Activated naive CD8-positive, alpha-beta T cell treated with anti-CD3 and anti-CD28 coated beads for 36 hours (primary cell): ENCODE measurements at places on chromosomes 3 and 15. TPM values are rescaled to one million over a fixed set of nuclear protein-coding genes. Genes with fewer than 3 reads are reported as not detected.
A peak's percentile ranks its signal among the peaks of the same experiment; 100 is the strongest.

The CDHR4 gene
- total RNA-seq, result 0.37 TPM

The MINAR1 gene
- 0.46 TPM for total RNA-seq

The BSN gene
- total RNA-seq, result 0.35 TPM

The YEATS2 gene
- 45.1 TPM for total RNA-seq

The OXNAD1 gene
- 41.8 TPM for total RNA-seq

The ALG1L2 gene
- 0.56 TPM for total RNA-seq

DNA sequence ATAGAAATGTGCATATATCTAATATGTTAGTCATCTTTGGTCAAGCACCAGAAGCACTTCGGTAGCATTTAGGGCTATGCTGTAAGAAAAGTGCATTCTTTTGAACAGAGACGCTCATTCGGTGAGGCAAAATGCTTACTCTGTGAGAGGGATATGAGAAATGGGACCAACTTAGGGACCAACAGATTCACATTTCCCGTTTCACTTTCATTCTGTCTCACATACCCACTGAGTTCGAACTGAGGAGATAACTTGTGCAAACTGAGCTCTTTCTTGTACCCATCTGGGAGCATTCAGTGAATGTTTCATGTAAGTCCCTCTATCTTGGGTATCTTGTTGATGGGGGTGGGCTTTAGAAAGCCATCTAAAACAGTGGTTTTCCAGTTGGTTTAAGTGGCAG lies 135.3 kb downstream of the FEZF2 start:
- no peaks in the 10 kb centered on the region for H3K4me1 ChIP-seq
- H3K27ac ChIP-seq, result no peak overlapping the region
- H3K4me3 ChIP-seq, result no peak overlapping the region
- DNase-seq, result no peak
- H3K27me3 ChIP-seq, result peaks cover 18% of the 10 kb centered on the region

- H3K27me3 ChIP-seq, result no peaks in the 10 kb centered on the region
- H3K4me3 ChIP-seq, result no peak overlapping the region
- H3K27ac ChIP-seq, result no peak overlapping the region
- peaks cover 15% of the 10 kb centered on the region for H3K4me1 ChIP-seq
- peaks cover 1% of the 10 kb centered on the region for H3K36me3 ChIP-seq
- DNase-seq, result no peak
Measured at GRCh38 chr3:156721687-156722618, 47.6 kb downstream of the TIPARP start.

DNA sequence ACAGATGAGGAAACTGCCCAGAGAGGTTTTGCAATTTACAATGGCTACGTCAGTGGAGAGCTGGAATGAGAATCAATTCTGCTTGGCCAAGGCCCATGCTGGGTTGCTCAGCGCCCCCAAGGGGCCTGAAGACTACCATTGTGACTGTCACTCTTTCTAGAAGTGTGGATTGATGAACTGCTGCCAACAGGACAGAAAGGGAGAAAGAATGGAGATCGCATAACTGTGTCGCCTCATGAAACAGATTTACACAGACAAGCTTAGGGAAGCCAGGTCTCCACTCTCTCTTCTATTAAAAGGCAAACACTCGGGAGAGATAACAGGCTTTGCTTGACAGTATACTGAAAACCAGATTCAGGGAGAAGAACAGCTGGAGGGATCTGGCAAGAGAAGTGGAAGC lies 160.0 kb downstream of the STT3B start:
- H3K36me3 ChIP-seq, result peaks cover 2% of the 10 kb centered on the region
- no peak overlapping the region for H3K4me3 ChIP-seq
- H3K27me3 ChIP-seq, result no peaks in the 10 kb centered on the region
- no peaks in the 10 kb centered on the region for H3K4me1 ChIP-seq
- DNase-seq, result no peak
- no peak overlapping the region for H3K27ac ChIP-seq

DNA sequence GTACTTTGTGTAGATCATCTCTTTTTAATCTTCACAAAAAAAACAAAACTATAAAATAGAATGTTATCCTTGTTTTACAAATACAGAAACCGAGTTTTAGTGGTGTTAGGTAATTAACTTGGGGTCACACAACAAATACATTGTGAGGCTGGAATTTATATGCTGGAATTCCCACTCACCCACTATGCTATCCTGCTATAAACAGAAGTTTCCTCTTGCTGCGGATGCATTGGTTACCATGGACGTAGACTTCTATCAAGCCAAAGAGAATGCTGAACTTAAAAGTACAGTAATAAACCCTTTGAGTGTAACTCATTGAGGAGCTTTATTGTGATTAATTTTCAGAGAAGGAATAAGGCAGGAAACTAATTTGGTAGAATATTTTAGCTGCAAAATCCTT lies 9.2 kb downstream of the SNAP23 start:
- H3K27me3 ChIP-seq, result no peaks in the 10 kb centered on the region
- no peak overlapping the region for H3K4me3 ChIP-seq
- peaks cover 21% of the 10 kb centered on the region for H3K4me1 ChIP-seq
- H3K27ac ChIP-seq, result no peak overlapping the region

DNA sequence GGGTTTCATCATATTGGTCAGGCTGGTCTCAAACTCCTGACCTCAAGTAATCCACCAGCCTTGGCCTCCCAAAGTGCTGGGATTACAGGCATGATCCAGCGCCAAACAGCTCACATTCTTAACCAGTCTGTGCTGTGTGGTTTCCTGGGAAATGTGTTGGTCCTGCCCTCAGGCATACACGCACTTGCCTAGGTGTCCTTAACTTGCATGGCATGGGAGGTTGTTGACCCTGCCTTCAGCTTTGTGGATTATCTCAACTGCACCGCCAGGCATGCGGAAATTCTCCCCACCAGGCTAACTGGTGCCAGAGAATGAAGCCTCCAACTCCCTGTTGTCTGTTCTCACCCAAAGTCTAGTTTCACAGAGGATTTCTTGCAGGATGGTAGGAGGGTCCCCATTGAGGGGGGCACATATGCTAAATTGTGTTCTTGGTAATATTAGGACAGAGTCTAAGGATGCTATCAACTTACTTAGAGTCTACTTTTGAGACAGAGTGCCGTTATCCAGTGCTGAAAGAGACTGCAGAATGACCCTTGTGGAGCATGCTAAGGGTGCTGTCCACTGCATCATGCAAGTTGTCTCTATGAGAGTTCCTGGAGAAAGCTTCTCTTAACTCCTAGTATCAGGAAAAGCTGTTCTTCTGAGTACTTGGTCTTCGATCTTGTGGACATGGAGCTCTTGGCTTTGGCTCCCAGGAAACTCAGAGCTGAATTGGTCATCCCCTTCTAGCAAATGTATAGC lies 61.6 kb upstream of the EIF1B start:
- no peaks in the 10 kb centered on the region for H3K4me1 ChIP-seq
- H3K36me3 ChIP-seq, result no peaks in the 10 kb centered on the region
- no peak overlapping the region for H3K27ac ChIP-seq
- no peak for DNase-seq
- no peak overlapping the region for H3K4me3 ChIP-seq
- H3K27me3 ChIP-seq, result no peaks in the 10 kb centered on the region

- no peaks in the 10 kb centered on the region for H3K27me3 ChIP-seq
- H3K4me3 ChIP-seq, result no peak overlapping the region
- DNase-seq, result no peak
- no peaks in the 10 kb centered on the region for H3K4me1 ChIP-seq
- H3K27ac ChIP-seq, result no peak overlapping the region
Measured at GRCh38 chr3:148204131-148204530, 493.6 kb upstream of the AGTR1 start.

- H3K4me1 ChIP-seq, result no peaks in the 10 kb centered on the region
- peaks cover 13% of the 10 kb centered on the region for H3K27me3 ChIP-seq
- no peaks in the 10 kb centered on the region for H3K36me3 ChIP-seq
- no peak for DNase-seq
- no peak overlapping the region for H3K27ac ChIP-seq
Measured at GRCh38 chr3:186841620-186842019, 890 bp upstream of the ADIPOQ start.

DNA sequence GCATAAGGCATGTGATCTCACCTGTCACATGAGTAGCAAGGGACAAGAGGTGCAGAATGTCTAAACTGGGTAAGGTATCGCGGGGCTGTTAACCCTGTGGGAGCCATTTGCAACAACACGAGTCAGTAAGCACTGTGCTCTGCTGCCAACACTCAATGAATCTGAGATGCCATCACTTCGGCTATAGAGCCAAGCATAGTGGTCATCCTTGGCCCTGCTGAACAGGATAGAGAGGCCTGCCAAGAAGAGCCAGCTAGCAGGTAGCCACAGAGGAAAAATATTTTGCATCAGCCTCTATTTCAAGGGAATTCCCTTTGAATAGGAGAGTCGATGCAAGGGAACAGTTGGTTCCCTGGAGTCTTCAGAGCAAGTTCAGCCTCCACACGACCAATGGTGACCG lies 137.8 kb downstream of the NTRK3 start:
- H3K36me3 ChIP-seq, result no peaks in the 10 kb centered on the region
- H3K27ac ChIP-seq, result no peak overlapping the region
- no peaks in the 10 kb centered on the region for H3K4me1 ChIP-seq
- no peaks in the 10 kb centered on the region for H3K27me3 ChIP-seq
- H3K4me3 ChIP-seq, result no peak overlapping the region

DNA sequence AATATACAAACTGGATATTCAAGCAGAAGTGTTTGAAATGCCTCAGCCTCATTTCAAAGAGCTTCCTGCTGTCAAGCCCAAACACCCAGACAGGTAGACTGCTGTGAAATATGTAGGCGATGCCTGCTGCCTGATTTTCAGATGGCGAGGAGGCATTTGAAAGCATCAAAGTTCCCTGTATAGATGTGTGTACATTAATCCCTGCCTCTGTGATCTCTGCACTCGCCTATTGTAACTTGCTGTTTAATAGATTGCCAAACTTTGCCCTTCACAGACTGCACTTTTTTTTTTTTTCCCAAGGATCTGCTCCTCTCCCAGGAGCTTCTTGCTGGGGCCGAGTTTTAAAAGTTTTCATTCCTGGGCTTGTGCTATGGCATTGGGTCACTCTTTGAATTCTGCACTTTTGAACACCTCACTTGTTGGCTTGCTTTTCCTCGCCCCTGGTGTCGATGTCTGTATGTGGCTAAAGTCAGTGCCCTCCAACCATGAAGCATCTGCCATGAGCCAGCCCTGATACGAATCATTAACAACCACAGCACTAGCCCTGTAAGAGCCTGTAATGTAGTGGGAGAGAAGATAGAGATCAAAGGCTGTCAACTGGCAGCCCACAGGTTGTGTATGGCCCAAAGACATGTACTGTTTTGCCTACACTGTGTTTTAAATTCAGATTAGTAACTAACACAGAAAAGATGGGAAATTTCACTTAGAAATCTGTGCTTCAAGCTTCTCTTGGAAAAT lies 287.6 kb upstream of the ICE2 start:
- no peak overlapping the region for H3K27ac ChIP-seq
- H3K27me3 ChIP-seq, result no peaks in the 10 kb centered on the region
- peaks cover 16% of the 10 kb centered on the region for H3K4me1 ChIP-seq
- H3K4me3 ChIP-seq, result no peak overlapping the region
- peaks cover 4% of the 10 kb centered on the region for H3K36me3 ChIP-seq

- no peak overlapping the region for H3K27ac ChIP-seq
- DNase-seq, result no peak
- no peaks in the 10 kb centered on the region for H3K4me1 ChIP-seq
- peaks cover 4% of the 10 kb centered on the region for H3K27me3 ChIP-seq
- no peaks in the 10 kb centered on the region for H3K36me3 ChIP-seq
Measured at GRCh38 chr3:73179601-73180000, 118.1 kb downstream of the EBLN2 start.

DNA sequence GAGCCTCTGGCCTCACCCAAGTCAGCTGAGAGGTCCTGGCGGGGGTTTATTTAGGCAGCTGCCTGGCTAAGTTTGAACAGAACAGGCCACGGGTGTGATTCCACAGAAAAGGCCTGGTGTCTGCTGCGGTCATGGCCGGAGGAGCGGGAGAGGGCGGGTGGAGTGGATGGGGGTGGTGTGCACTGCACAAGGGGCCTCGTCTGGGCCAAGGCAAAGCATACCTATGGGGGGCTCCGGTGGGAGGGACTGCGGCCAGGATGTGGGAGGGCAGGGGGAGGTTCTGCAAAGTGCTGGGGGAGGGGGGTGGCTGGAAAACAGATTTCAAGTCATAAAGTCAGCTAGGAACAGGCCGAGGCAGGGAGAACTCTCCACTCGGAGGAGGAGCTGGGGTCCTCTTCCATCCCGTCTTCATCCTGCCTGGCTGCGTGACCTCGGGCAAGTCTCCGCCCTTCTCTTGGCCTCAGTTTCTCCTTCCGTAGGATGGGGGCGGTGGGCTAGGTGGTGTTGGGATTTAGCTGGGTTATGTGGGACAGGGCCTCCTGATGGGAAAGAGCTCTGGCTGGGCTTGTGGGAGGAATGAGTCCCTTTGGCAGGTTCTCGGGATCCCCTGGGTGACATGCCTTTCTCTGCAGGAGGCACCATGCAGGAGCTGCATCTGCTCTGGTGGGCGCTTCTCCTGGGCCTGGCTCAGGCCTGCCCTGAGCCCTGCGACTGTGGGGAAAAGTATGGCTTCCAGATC lies 878 bp downstream of the ISLR start:
- H3K4me1 ChIP-seq, result no peaks in the 10 kb centered on the region
- no peaks in the 10 kb centered on the region for H3K36me3 ChIP-seq
- DNase-seq, result no peak

DNA sequence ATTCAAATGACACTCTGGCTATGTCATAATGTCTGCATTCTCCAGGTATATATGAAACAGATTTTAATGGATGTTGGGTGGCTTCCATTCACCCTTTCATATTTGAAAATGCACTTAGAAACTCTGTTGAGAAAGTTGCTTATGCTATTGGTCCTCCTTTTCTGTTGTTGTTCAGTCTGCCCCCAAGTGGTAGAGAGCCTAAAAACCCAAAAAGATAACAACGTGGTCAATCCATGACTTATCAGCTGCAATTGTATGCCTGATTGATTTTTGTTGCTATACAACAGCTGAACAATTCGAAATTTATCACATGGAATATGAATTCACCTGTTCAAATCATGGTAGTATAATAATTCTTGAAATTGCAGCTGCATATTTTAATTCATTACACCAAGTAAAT lies 279.8 kb downstream of the ROBO2 start:
- DNase-seq, result no peak
- no peaks in the 10 kb centered on the region for H3K27me3 ChIP-seq
- H3K4me3 ChIP-seq, result no peak overlapping the region
- no peak overlapping the region for H3K27ac ChIP-seq

DNA sequence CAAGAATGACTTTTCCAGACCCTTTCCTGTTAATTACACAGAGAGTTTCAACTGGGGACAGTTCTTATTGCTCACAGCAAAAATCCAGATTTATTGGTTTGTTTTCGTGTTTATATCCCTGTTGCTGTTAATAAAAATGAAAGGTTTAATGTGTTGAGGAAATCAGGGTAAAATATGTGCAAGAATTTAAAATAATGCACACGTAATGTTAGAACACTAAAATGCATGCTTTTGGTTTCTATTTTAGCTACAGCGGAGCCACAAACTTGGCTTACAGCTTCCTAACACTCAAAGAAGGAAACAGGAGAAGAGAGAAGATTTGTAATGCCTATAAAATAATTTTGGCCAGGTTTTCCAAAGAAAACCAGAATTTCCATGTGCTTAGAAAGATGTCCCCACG lies 62.7 kb downstream of the CASR start:
- H3K27me3 ChIP-seq, result peaks cover 4% of the 10 kb centered on the region
- no peak for DNase-seq
- peaks cover 8% of the 10 kb centered on the region for H3K4me1 ChIP-seq
- H3K4me3 ChIP-seq, result peak overlapping the region; percentile 42
- no peaks in the 10 kb centered on the region for H3K36me3 ChIP-seq

GRCh38 chr15:88812133-88812532 lies 8.9 kb downstream of the ACAN start:
- H3K4me3 ChIP-seq, result no peak overlapping the region
- no peaks in the 10 kb centered on the region for H3K4me1 ChIP-seq
